ENCODE measurements at places on chromosomes 3 and 15.
A peak's percentile ranks its signal among the peaks of the same experiment; 100 is the strongest.

DNA sequence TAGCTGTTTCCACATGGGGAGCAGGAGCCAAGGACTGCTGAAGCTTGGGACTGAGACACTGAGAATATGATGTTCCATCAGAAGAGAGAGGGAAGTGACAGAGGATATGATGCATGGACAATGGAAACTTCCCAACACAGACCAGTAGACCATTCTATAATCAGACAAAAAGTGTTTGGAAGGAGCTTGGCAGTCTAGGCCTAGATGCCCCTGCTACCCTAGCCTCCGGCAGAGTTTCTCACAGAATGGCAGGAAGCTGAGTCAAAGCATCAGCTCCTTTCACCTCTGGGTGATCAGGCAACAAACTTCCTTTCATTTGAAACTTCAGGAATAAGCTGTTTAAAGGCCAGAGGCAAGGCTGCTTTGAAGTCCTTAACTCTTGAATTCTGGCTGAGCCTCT lies 222.0 kb downstream of the NEK10 start:
- DNase-seq, result no peak

DNA sequence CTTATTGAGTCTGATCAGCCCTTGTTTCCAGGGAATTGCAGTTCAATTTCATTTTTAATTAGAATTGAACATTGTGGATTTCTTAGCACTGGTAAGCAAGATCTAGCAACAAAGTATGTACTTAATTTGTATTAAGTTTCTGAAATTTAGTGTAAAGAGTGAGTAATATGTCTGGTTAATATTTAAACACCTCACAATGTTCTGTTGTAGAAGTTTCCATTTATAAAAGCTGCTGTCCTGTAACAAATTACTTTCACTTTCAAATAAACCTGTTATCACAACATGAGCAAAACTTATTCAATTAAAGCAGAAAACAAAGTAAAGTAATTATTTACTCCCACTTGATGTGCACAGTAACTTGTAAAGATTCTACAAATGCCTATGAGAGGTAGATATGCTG lies 448.5 kb downstream of the NAALADL2 start:
- no peak for DNase-seq

DNA sequence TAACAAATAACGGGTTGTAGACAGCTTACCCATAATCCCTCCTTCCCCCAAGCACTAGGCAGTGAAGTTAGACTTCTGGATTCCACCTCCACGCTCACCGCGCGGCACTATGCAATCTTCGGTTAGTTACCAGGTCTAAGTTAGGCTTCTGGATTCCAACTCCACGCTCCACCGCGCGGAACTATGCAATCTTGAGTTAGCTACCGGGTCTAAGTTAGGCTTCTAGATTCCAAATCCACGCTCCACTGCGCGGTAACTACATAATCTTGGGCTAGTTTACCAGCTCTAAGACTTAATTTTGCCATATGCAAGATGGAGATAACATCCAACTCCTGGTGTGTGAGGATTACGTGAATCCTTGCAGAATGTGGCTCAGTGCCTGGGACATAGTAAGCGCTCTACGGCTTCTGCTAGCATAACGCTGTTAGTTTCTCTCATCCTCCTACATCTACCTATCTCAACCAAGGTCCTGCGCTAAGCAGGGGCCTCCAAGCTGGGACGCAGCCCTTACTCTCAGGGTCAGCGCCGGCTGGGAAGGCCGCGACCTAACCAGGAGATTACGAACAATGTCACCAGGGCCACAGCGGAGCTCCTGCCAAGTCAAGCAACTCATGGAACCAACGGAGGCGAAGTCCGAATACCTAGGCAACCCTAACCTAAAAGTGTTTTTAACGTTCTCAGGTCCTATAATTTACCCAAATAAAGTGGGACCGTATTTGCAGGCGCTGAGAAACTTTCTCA lies 497 bp upstream of the RPLP1 start:
- peak; percentile 63 for DNase-seq

DNA sequence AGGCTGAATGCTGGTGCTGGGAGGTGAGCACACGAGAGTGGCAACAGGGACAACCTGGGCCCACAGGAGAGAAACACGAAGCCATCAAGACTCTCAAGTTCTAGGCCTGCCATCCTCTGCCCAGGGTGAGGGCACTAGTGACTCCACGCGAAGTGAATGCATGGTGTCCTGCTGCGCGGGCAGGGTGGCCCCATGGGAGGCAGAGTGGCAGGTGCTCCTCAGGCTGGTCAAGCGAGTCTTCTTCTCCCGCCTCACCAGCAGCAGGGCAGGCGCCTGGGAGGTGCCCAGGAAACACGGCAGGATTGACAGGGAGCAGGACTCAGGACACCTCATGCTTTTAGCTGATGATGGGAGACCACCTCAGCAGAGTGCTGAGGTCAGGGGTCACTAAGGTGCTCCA lies 26.9 kb downstream of the STIMATE start:
- no peak for DNase-seq

GRCh38 chr3:195760345-195761122 lies 39.8 kb downstream of the MUC20 start:
- no peak for DNase-seq

- DNase-seq, result no peak
Observed at GRCh38 chr3:8899876-8900460, 63.3 kb downstream of the RAD18 start.

DNA sequence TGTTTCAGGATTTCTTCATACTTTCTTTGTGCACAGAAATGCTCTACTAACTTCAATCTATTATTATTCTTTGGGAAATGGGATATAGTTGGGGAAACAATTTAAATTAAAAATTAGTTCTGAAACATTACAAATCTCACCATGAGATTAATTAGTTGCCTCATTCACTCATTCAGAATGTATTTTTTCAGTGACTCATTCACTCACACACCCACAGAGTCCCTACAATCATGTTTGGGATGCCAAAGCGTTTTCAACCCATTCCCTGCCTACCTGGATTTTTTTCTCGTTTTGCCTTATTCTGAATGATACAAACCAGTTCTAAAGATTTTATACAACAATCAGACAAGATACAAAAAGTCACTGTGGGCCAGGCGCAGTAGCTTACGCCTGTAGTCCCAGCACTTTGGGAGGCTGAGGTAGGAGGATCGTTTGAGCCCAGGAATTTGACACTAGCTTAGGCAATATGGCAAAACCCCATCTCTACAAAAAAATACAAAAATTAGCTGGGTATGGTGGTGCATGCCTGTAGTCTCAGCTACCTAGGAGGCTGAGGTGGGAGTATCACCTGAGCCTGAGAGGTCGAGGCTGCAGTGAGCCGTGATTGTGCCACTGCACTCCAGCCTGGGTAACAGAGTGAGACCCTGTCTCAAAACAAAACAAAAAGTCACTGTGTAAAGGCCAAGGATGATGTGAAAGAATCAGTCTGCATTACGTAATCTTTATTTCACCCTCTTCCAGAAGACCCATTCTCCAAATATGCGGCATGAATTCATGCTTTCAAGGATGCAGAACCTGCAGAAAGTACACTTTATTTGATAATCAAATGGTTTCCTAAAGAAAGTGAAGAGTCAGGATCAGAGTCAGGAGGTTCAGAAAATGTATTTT lies 34.8 kb upstream of the ARHGEF3 start:
- no peak for DNase-seq

- DNase-seq, result no peak
Observed at GRCh38 chr15:96367311-96368200, 37.1 kb downstream of the NR2F2 start.

DNA sequence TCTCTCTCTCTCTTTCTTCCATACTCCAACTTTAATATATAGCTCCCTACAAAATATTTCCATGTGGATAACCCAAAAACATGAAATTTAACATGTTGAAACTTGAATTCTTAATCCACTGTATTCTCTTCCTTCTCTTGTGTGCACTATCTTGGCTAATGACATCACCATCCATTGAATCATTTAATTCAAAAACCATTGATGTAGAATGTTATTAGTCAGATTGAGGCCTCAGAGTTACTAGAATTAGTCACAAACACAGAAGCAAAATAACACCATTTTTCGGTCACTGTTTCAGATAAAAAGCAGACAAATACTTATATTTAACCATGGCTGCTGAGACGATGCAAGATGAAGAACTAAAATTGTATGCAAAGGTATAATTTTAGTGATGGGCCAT lies 256.9 kb upstream of the LRRC3B start:
- DNase-seq, result no peak

DNA sequence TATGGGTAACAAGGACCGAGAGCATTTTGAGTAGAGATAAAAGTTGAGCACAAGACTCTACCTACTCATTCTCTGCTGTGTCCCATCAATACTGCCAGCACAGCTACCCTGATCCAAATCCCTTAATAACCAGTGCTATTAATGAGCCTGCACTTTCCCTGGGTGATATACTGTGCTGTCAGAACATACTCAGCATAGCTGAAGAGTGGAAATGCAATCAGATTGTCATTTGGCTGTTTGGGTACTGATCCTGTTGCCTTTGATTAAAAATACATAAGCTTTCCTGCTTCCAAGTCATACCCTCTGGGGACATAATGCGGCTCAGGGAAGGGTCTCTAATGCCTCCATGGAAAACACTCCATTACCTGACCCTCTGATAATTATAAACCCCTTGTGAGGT lies 917.5 kb downstream of the SQOR start:
- DNase-seq, result no peak

DNA sequence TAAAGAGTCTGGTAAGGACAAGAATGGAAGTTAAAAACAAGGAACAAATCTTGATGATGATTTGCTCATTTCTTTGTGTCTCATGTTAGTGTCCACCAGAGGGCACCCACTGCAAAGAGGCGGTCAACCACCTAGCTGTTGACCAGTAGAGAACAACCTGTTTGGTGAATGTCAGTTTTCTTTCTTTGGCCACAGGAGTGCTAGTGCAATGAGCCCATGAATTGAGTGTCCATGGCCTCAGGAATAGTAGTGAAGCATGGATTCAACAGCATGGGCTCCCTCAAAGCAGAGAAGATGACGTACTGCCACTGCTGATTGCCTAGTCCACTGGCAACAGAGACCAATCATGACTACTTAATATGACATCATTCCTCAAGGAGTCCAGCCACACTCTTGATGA lies 10.7 kb upstream of the CNTN6 start:
- DNase-seq, result no peak

GRCh38 chr3:148366743-148367410 lies 330.8 kb upstream of the AGTR1 start:
- DNase-seq, result no peak

DNA sequence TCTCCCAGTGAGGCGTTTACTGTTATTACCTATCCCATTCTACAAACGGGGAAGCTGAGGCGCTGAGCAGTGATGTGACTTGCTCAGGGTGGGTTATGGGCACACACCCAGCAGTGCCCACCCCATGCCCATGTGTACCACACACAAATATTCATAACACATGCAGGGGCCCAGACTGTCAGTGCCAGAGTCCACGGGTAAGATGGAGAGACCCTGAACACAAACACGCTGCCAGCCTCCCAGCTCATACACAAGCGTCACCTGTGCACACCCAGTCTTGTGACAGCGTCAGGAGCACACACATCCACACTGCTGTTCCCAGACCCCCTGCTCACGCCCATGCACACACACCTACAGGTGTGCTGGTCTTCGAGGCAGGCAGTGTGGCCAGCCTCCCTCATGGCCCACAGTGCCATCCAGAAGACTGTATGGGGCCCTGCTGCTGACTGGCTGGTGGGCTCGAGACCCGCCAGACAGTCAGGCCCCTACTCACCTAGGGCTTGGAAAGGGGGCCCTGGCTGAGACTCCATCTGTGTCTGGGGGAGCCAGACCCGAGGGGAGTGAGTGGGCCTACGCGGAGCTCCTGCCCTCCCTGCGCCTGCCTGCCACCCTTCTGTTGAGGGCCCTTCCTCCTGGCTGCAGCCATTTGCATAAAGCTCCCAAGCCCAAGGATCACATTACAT lies 39.4 kb downstream of the DNAJB8 start:
- DNase-seq, result no peak

- DNase-seq, result peak; percentile 87
Observed at GRCh38 chr15:90071220-90071807, 31.0 kb downstream of the IDH2 start.
